ENCODE measurements at places on chromosomes 3 and 15. TPM values are rescaled to one million over a fixed set of nuclear protein-coding genes. Genes with fewer than 3 reads are reported as not detected.

DNA sequence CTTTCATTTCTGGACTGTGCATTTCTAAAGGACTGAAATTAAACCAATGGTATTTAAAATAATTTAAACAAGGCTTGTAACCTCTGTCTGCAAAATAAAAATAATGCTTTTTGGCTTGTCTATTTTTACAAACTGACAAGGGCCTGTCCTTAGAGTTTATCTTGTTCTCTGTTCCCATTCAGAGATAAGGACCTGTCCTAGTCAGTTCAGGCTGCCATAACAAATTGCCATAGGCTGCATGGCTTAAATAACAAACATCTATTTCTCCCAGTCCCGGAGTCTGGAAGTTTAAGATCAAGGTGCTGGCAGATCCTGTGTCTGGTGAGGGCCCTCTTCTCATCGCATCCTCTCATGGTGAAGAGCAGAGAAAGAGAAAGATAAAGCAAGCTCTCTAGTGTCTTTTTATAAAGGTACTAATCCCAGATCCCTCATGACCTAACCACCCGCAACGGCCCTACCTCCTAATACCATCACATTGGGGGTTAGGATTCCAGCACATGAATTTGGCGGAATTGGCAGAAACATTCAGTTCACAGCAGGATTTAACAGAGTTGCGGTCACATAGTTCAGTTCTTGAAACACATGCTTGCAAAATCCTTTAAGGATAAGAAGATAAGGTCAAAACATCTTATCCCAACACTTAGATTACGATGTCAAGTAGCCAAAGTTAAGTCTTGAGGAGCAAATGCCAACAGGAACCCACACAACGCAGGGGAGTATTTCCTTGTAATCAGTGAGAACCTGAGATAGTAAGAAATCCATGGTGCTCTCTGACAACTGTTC is 17.8 kb downstream of the KBTBD8 start:
- DNase-seq, result no peak

DNA sequence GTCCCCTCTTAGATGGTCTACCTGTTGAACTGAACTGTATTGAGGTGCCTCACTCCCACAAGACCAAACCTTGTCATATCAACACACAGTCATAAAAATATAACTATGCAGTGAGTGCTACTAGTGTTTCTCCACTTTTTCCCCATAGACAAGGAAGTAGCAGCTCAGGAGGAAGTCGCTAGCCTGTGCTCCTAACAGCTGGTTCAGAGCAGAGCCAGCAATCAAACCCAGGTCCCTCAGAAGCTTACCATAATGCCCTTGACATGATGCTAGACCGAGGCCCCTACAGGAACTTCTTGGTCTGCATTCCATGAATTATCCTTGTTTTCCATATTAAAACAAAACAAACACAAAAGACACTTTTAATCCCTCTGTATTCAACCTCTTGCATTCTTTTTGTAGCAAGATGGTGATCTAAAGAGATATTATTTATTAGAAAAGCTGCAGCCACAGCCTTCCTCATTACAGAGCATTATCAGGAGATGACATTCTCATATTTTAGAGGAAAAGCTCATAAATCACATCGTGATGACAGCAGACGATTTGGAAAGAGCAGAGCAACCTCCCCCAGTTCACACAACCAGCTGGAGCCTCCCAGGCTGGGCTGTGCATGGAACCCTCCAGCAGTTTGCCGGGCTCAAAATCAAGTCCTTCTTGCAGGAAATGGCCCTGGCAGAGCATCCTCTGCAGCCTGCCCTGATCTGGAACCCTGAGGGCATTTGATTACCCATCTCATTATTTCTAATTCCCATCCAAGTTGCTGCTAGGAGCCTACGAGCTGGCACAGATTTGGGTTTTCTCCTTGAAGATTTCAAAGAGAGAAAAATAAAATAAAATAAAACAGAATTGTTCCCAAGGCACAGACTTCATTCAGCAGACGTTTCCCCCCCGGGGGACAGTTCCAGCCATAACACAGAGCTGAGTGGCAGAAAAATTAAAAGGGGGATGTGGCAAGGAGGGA is 118.8 kb downstream of the SRGAP3 start:
- DNase-seq, result no peak

- no peak for DNase-seq
Observed at GRCh38 chr3:120528163-120528562, 68.0 kb upstream of the NDUFB4 start.

DNA sequence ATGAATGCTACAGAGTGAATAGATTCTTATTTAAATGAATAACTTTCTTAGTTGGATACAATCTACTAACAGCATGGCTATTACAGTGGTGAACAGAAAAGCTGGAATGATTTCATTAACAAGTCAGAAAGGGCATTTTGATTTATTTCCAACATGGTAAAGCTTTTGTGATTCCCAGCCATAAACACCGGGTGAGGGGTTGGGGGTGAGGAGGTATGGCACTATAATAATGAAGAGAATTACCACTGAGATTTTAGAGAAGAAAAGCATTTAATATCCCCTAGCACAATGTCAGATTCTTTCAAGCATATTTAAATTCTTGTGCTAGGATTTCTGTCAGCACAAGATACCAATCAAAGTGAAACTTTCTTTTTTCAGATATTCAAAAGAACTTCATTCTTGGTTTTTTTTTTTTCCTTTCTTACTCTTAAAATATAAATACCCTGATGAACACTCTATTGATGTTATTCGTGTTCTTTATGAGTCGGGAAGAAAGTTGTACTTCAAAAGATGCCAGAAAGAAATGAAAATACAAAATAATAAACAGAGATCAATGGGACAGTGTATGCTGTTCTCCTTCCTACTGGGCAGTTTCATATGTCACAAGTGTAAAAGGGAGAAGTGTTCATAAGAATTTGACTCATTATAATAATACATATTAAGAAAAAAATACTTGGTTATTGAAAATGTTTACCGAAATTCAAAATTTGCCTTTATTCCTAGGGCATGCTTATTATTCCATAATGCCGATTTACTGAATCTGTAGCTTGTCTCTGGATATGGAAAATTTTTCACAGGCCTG is 522.8 kb downstream of the CADM2 start:
- no peak for DNase-seq

FEZF2 gene
- total RNA-seq, result not detected
